ENCODE measurements at places on chromosomes 5 and 9.

GRCh38 chr9:80874276-80874675 is 815.1 kb downstream of the TLE1 start:
- peak; percentile 87 for DNase-seq

DNA sequence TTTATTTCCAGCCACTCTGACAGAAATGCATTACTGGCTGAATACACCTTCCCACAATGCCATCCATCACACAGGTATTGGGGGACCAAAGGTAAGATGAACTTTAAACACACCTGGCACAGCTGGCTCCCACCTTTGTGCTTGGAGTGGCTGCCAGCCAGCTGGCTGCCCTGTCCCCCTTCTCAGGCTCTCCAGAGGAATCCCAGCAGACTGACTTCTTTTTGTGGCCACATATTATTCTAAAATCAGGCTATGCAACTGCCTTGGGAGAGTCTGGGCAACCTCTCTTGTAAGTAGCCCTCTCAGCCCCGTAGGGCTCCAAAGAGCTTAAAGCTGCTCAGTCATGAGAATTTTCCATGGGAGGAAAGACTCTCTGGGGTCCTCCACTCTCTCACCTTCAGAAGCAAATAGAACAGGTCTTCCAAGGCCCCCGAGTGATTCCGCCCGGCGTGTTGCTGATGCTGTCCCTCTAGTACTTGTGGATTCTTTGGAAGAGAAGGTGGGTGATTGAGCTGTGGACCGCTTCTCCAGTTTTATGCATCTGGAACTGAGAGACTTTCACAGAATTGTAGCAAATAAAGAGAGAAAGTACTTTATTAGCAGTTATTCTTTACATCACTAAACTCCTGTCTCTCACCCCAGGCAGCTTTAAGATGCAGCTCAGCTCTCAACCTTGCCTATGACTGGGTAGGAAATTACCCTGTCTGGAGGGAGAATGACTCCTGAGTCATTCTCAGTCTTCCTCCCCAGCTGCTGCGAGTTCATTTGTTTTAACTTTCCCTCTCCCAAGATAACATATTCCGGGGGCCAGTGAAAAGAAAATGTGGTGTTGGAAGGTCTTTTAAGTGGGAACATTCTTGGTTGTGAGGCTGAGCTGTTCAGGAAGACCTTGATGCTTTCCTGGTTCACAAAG is 159.4 kb upstream of the PITX1 start:
- DNase-seq: peak; percentile 69

GRCh38 chr5:1754531-1755220 is 45.0 kb downstream of the MRPL36 start:
- no peak for DNase-seq

GRCh38 chr9:71746023-71746757 is 22.1 kb downstream of the CEMIP2 start:
- peak; percentile 45 for DNase-seq

- no peak for DNase-seq
Observed at GRCh38 chr5:150080696-150081435, 5.5 kb downstream of the CSF1R start.

DNA sequence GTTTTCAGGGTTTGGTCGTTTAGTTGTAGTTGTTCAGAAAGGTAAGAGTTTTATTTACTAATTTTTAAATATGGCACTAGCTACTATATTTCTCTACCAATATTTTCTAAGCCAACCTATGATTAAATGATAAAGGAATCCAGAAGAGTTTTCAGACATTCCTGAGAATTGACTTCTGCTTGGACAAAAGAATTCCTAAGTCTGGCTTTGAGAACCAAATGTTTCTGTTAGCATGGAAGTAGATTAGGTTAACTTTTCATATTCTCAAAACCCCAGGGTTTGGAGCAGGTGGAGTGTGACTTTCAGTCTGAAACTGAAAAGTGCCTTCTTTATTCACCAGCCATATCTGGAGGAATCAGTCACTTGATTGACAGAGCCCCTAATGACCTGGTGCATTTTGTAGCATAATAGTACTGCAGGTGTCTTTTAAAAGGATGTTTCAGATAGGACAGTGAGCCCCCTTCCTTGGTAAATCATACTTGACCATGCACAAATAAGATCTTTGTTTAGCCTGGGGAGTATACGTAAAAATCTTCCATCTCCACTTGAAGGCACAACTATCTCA is 457.0 kb upstream of the ZNF462 start:
- peak; percentile 1 for DNase-seq

GRCh38 chr9:110821064-110821463 is 152.5 kb downstream of the MUSK start:
- DNase-seq: peak; percentile 42

DNA sequence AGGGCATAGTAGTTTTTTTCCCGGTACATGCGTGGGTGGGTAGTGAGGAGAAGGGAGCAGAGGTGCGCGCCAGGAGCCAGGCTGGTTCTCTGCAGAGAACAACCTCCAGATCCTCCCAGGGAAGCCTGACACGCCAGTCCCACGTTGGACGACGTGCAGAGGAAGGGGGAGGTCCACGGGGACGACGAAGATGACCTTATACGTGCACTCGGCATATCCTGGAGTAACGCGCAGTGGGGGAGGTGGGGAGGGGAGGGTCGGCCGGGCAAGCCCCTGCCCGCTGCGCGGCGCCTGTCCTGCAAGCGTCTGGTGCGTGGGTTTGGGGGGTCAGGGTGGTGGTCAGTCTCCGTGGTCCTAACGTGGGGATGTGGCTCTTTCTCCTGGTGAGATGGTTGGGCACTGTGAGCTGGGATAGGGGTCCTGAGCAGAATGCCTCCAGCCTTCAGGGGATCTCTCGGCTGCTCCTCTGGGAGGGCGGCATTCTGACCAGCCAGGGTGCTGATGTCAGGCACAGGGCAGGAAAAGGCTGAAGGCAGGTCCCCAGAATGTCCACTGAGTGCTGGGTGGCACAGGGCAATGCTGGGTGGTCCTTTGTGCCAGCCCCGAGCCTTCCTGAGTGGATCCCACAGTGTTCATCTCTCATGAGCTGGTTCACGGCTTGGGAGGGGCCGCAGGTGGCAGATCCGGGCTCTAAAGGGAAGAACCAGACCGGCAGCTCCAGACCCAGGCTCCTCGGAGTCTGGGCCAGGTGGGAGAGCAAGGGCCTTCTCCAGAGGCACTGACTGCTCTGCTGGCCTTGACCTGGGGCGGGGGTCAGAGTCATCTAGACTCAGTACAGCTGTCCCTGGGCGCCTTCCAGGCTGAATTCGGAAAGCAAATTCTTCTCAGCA is 10.5 kb upstream of the SCGB3A1 start:
- DNase-seq: no peak

DNA sequence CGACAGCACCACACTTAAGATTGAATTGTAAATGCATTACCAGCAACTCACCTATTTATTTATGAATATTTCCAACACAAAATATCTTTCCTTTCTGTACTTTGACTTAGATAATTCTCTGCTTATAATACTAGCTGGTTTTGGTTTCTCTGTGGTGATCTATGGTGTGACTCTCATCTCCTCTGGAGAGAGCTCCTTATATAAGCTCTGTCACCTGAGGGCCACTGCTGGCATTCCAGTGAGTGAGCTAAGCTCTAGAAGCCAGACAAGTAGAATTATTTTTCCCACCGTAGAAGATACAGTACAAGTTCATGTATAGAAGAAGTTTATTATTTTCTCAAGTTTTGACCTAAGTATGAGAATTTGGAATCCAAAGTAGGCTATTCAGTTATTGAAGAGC is 111.5 kb downstream of the CDC42SE2 start:
- DNase-seq: no peak

- DNase-seq: no peak
Observed at GRCh38 chr5:89053547-89053946, 170.6 kb upstream of the MEF2C start.

DNA sequence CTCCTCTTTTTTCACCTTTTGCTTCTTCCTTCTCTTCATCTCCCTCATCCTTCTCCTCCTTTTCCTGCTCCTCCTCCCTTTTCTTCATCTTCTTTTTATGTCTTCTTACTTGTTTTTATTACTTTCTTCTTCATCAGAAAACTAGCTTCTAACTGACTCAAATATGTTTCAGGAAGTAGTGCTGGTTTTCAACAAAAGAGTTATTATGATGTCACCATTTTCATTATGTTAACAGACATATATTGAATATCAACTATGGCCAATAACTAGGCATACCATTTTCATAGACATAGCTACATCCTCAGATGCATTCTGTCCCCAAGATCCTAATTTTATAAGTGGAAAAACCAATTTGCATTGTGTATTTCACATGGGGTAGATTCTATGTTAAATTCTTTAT is 252.9 kb upstream of the PAPPA start:
- no peak for DNase-seq

DNA sequence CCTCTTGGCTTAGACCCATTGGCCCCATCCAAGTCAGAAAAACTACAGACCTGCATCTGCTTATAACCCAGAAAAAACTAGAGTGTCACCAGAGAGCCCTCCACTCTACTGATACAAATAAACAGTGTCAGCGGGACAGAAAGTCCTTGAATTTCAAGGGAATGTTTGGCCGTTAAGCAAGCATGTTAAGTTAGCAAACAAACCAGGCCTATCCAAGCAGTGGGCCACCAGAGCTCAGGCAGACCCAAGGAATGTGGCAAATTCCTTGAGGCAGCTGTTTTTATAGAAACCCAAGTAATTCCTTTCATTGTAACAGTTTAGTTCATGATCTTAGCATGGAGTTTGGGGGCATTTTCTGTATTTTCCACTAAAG is 70.9 kb downstream of the PRLR start:
- no peak for DNase-seq

GRCh38 chr9:277601-278295 is 63.1 kb downstream of the DOCK8 start:
- no peak for DNase-seq

DNA sequence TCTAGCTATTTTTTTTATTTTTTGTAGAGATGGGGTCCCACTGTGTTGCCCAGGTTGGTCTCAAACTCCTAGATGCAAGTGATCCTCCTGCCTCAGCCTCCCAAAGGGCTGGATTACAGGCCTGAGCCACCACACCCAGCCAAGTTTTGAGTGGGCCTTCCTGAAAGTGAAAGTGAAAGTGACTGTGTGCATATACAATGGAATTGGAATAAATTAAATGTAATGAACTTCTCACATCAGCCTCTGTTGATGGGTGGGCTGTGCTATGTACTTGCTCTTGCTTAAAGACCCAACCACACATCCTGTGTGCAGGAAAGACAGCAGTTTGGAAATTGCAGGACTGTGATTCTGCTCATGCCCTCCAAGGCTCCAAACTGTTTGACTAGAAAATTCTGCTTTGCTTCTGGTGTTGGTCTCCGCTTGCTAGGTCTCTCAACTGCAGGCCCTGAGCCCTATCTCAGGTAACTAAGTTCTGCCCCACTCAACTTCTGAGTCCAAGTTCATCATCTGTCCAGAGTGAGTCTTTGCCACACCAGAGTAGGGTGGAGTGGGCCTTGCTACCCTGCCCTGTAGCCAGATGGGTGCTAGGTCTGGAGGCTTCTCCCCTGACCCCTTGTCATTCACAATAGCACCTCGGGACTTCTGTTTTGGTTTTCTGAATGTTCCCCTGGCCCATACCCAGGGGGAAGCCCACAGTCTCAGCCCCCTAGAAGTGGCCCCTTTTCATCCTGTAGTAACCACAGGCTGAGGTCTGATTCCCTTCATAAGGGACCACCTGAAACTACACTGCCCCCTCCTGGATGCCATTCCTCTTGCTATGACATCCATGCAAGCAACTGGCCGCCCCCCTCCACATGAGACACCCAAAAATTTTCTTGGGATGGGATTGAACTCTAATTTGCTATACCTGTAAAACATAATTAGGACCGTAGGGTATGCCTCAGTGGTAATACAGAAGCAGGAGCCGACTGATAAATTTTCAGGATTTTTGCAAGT is 36.5 kb upstream of the RAD23B start:
- no peak for DNase-seq

DNA sequence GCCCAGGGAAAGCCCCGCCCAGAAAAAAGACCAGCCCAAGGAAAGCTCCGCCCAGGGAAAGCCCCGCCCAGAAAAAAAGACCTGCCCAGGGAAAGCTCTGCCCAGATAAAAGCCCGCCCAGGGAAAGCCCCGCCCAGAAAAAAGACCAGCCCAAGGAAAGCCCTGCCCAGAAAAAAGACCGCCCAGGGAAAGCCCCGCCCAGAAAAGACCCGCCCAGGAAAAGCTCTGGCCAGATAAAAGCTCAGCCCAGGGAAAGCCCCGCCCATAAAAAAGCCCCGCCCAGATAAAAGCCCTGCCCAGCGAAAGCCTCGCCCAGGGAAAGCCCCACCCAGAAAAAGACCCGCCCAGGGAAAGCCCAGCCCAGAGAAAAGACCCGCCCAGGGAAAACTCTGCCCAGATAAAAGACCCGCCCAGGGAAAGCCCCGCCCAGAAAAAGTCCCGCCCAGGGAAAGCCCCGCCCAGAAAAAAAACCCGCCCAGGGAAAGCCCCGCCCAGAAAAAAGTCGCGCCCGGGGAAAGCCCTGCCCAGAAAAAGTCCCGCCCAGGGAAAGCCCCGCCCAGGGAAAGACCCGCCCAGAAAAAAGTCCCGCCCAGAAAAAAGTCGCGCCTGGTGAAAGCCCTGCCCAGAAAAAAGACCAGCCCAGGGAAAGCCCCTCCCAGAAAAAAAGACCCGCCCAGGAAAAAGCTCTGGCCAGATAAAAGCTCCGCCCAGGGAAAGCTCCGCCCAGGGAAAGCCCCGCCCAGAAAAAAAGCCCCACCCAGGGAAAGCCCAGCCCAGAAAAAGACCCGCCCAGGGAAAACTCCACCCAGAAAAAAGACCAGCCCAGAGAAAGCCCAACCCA is 11.9 kb downstream of the GRIN1 start:
- DNase-seq: no peak

GRCh38 chr5:123810746-123811340 is 298.9 kb downstream of the CSNK1G3 start:
- no peak for DNase-seq

GRCh38 chr5:137921931-137922330 is 32.7 kb downstream of the PKD2L2 start:
- DNase-seq: peak; percentile 69

GRCh38 chr5:172509405-172509781 is 55.1 kb upstream of the SH3PXD2B start:
- no peak for DNase-seq

- no peak for DNase-seq
Observed at GRCh38 chr5:161420521-161420920, 126.0 kb downstream of the GABRB2 start.

- DNase-seq: peak; percentile 82
Observed at GRCh38 chr5:130541617-130542221, 623.3 kb downstream of the HINT1 start.

DNA sequence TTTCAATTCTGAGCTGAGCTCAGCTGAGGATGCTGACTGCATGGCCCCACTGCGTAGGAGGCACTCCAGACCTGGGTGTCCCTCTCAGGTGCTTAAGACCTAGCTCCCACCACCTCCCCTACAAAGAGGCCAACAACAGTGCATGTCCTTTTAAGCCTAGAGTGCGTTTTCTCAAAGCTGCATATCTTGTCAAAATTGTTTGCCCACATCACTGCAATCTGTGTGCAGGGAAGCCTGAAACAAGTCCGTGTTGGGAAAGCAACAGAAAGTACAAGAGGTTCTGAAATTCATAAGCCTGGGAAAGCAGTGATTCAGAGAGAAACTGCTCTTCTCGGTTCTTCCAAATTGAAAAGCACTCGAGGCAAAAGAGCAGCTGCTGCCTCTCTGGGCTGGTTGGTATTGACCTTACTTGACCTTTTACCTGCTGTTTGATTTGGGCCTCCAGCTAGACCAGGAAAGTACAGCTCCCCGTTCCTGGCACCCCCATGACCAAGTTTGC is 238.4 kb downstream of the NR2F1-AS1 start:
- DNase-seq: peak; percentile 78
